Mesendoderm (in vitro differentiated cells): ENCODE measurements at places on chromosomes 11 and 22.

GRCh38 chr11:96483374-96483955, 93.7 kb downstream of the JRKL start:
- DNase-seq = no peak

GRCh38 chr11:65301491-65302329, 13.0 kb upstream of the CDC42EP2 start:
- DNase-seq = peak; percentile 72

DNA sequence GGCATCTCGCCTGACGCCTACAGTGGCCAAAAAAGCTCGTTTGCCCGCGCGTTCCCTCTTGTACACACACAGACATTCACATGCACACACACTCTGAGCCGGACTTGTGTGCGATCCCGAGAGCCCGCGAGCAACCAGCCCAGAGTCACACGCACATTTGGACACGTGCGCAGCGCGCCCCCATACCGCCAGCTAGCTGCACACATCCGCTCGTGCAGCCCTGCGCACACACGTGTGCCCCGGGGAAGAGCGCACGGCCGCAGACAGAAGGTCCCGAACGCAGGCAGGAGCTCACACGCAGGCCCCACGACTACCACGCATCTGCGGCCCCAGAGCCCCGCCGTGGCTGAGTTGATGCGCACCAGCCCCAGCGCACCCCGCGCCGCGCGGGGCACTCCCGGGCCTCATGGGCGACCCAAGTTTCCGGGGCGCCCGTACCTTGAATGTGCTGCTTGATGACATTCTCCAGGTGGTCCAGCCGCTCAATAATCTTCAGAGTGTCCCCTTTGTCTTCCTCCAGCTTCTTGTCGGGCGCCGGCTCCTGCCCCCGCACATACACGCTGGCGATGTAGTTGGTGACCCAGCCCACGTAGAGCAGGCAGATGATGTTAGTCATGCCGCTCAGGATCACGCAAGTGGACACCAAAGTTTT, 758 bp downstream of the GALNT18 start:
- no peak for DNase-seq

GRCh38 chr11:60923800-60924109, 505 bp upstream of the TMEM132A start:
- no peak for DNase-seq

DNA sequence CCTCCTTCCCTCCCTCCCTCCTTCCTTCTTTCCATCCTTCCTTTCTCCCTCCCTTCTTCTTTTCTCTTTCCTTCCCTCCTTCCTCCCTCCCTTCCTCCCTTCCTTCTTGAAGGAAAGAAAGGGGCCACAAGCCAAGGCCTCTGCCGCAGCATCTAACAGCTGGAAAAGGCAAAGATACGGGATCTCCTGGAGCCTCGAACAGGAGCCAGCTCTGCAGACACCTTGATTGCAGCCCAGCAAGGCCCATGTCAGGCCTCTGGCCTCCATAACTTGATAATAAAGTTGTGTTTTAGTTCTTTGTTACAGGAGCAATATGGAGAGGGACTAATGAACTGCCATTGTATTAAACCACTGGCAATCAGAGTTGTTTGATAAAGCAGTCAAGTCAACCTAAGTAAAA, 348.9 kb upstream of the B3GAT1 start:
- DNase-seq = no peak

- no peak for DNase-seq
Observed at GRCh38 chr11:39804271-39804670, 1655.2 kb downstream of the LRRC4C start.

DNA sequence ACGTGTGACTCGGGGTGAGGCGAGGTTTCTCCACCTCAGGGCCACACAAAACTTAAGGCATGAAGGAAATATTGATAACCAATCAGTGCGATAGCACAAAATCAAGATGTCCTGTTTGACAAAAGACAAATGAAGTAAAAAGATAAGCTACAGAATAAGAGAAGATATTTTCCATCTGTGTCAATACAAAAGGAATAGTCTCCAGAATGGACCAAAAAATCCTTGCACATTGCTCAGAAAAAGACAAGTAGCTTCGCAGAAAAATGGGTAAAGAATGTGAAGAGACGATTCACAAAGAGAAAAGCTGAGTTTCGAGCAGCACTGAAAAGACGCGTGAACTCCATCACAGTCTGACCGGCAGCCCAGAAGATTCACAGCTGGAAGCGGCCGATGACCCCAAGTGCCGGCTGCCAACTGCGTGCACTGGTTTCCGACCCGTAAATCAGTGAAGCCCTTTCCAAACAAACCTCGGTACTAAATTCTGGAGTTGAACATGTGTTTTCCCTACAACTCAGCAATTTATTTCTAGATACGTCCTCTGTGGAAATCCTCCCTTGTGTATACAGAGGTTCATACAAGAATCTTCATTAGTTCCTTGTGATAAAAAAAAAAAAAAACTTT, 308.4 kb downstream of the BRD1 start:
- DNase-seq = no peak

DNA sequence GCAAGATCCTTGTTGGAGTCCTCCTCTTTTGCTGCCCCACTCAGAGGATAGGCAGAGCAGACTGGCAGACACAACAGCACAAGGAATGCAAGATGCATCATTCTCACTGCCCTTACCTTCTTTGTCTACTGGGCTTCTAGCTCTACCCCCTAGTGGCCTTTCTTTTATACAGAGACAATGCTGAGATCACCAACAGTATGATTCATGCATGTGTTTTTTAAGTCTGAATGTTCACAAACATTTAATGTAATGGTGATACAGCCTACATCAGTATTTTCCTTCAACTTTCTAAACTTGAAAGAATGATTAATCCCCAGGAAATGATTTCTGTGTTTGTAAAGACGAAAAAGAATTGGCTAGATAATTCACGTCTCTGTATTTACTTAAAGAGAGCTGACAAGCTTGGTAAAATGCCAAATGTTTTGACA, at the start of gene MMP10:
MMP10 (minus strand) TSS at position 138 of the 428 bp plus-strand sequence; CDS start at position 101, 37 bp downstream.
- DNase-seq = peak; percentile 86

- DNase-seq = no peak
Observed at GRCh38 chr11:72237112-72237931, 6.7 kb downstream of the PHOX2A start.

- DNase-seq = peak; percentile 31
Observed at GRCh38 chr11:84686716-84687115, 940.4 kb downstream of the DLG2 start.

GRCh38 chr22:32354360-32355351, 3.0 kb upstream of the RFPL3 start:
- DNase-seq = peak; percentile 74

- DNase-seq = peak; percentile 77
Observed at GRCh38 chr11:92340839-92341238, 116.2 kb downstream of the FAT3 start.

DNA sequence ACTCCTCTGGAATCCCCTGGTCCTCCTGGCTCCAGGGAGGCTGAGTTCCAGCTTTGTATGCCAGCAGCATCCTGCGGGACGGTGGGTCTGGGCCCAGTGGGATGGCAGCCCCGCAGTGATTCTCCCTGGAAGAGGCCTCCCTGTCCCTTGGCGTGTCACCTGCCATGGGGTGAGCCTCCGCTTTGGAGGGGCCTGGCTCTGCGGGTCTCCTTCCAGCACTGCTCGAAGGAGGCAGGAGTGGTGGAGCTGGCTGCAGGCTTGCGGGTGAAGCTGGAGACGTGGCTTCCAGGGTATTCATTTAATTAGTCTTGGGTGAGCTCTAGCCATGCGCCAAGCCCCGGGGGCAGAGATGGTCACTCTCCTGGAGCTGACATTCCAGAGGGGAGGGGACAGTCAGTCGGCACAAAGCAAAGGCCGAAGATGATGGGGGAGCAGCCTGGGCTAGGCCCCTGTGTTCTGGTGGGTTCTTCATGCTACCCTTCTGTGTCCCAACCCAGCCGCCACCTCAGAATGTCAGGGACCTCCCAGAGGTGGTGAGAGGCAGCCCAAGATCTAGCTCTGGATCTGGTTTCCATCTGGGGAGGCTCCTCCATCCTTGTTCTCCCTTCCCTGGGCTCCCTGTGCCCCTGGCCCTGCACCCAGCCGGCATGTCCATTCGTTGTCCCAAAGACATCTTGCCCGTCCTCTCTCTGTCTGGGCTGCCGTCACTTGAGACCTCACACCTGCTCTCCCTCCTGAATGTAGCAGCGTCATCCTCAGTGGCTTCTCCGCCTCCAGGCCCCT, 1332.5 kb downstream of the BRD1 start:
- DNase-seq = peak; percentile 56

DNA sequence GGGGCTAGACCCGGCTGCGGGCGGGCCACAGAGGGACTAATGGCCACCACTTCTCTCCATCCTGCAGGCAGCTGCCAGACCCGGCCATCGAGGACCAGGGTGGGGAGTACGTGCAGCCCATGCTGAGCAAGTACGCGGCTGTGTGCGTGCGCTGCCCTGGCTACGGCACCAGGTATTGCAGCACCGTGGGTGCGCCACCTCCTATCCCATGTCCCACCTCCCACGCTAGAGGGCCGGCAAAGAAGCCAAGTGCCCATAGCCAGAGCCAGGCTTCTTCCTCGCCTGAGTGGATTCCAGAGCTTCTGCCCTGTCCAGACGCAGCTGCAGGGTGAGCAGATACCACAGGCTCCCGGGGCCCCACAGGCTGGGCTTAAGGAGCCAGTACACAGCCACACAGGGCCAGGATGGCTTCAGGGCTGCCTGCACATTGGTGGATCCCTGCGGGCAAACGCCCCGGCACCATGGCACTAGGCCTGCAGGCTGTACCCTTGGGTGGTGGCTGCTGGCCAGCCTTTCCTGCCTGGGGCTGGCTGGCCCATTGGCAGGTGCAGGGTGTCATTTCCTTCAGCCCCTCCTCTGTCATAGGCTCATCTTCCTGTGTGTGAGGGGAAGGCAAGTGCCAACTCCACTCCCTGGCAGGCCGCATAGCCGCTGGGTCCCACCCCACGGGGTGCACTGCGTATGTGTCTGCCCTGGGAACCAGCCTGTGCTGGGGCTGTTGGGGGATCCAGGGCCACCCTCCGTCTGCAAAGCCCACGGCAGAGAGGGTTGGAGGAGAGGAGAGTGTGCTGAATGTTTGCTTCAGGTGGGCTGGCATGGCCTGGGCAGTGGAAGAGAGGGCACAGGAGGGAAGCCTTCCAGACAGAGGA, 16.5 kb upstream of the DGCR8 start:
- no peak for DNase-seq

- no peak for DNase-seq
Observed at GRCh38 chr11:132840660-132841059, 691.6 kb downstream of the OPCML start.
